ENCODE measurements at places on chromosomes 7 and 10. TPM values are rescaled to one million over a fixed set of nuclear protein-coding genes. Genes with fewer than 3 reads are reported as not detected.

The GPR26 gene
- not detected for total RNA-seq

The ABCA13 gene
- total RNA-seq = 0.29 TPM

The TFR2 gene
- total RNA-seq = 0.48 TPM

The TAS2R41 gene
- total RNA-seq = 0.66 TPM

The PAPSS2 gene
- total RNA-seq = 21.1 TPM

The ABCC2 gene
- total RNA-seq = 2.0 TPM

The LRRC17 gene
- 1.4 TPM for total RNA-seq

The CALCR gene
- 0.80 TPM for total RNA-seq

The ZNF804B gene
- total RNA-seq = 0.33 TPM

The DYNC1I1 gene
- total RNA-seq = 7.7 TPM

The MSMB gene
- total RNA-seq = 4.0 TPM

The ABCB4 gene
- 0.33 TPM for total RNA-seq

The FAM25G gene
- total RNA-seq = not detected

The FLNC gene
- total RNA-seq = 7.5 TPM

The HTRA1 gene
- 152 TPM for total RNA-seq

The NEUROG3 gene
- total RNA-seq = not detected

The HTR7 gene
- 1.8 TPM for total RNA-seq

The NUTM2D gene
- total RNA-seq = 2.8 TPM

The MYL10 gene
- total RNA-seq = not detected

The NOC3L gene
- 26.2 TPM for total RNA-seq

The TRIM50 gene
- not detected for total RNA-seq

The TPK1 gene
- 9.8 TPM for total RNA-seq

The CARD11 gene
- 2.0 TPM for total RNA-seq

The PHKG1 gene
- total RNA-seq = 2.6 TPM

The ASAH2 gene
- 0.59 TPM for total RNA-seq

The OR2A5 gene
- total RNA-seq = not detected

The PCLO gene
- 5.3 TPM for total RNA-seq

The NPY gene
- not detected for total RNA-seq

The LLCFC1 gene
- not detected for total RNA-seq

The EPHB6 gene
- 29.6 TPM for total RNA-seq

The HOXA7 gene
- 8.8 TPM for total RNA-seq

The RBM17 gene
- total RNA-seq = 68.2 TPM

The GDF10 gene
- 2.0 TPM for total RNA-seq

The DLX6 gene
- under 0.01 TPM for total RNA-seq

The CCDC3 gene
- 9.8 TPM for total RNA-seq

The CRYGN gene
- not detected for total RNA-seq

The CASD1 gene
- total RNA-seq = 23.7 TPM

The MPP7 gene
- 2.9 TPM for total RNA-seq

The RTKN2 gene
- 0.98 TPM for total RNA-seq

The STN1 gene
- total RNA-seq = 25.2 TPM

The TMEM213 gene
- total RNA-seq = 0.88 TPM

The FBXO24 gene
- total RNA-seq = 0.59 TPM

The ANKRD2 gene
- not detected for total RNA-seq

The AGMO gene
- 4.3 TPM for total RNA-seq

The CRHR2 gene
- under 0.01 TPM for total RNA-seq

The C7orf33 gene
- not detected for total RNA-seq

The DMBT1 gene
- not detected for total RNA-seq

All from breast epithelium (tissue), 4 donors.